ENCODE measurements at places on chromosomes 6 and 20.

- DNase-seq, result no peak
Measured at GRCh38 chr6:116572162-116572561, 858 bp downstream of the RWDD1 start.

DNA sequence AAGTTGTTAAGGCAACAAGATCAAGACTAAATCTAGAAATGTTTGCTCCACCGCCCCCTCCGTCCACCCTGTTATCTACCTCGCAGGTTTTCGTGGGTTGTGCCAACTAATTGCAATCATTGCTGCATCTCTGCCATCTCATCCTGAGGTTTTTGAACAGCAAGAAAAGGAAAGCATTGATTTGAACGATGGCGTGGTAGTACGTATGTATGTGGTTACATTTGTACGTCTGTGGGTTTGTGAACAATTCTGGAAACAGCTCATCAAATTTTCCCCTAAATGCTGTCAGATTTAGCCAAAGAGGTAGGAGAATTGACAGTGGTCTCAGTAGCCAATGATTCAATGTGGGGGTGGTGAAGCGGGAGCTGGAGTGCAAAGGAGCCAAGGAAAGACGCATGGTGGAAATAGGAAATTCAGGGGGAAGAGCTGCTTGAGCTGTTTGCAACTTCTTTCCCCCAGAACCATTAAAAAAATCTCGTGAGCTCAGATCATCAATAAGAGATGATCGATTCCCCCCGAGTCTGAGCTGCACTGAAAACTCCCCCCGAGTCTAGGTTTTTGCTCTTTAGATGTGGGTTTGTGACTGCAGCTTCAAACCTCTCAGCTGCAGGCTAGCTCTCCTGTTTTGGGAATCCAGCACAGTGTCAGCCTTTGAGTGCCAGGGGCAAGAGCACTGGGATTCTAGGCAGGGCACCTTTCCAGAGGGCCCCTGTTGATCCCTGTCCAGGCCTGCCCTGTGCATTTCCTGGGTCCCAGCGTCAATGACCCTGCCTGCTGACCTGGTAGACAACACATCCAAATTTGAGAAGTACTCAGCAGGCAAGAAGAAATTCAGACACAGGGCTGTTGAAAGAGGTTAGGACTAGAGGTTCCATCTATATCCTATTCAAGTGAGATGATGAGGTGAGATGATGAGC lies 72.6 kb upstream of the LY86 start:
- no peak for DNase-seq

- no peak for DNase-seq
Measured at GRCh38 chr6:46051962-46052361, 36.3 kb upstream of the CLIC5 start.

- DNase-seq, result no peak
Measured at GRCh38 chr20:77231-77630, 10.2 kb upstream of the DEFB125 start.

DNA sequence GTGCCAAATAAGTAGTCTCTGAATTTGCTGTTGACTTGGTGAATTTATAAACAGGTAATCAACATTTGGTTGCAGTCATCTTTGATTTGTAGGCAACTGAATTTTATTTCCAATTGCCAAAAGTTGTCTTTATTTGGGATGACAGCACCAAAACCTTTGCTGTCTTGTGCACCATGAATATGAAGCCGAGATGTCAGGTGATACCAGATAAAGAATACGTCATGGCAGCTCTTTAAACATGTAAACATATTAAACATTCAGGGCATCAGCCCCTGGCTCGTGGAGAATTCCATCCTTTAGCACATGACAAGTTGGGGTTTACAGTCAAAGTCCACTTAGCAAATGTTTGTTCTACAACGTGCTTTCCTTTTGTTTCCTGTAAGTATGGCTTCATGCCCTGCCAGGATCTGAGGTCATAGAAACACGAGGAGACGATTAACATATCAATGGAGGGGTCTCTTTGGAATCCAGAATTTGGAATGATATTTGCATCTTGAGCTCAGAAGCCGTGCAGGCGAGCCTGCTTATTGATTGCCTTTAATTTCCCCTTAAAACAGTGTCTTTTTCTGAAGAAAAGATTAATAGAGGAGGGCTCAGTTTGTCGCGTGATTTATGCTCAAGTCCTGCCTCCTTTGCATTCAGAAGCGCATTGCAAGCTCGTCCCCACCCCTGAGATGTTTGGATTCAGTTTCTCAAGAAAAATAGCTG lies 170.2 kb upstream of the ZNF217 start:
- DNase-seq, result no peak

DNA sequence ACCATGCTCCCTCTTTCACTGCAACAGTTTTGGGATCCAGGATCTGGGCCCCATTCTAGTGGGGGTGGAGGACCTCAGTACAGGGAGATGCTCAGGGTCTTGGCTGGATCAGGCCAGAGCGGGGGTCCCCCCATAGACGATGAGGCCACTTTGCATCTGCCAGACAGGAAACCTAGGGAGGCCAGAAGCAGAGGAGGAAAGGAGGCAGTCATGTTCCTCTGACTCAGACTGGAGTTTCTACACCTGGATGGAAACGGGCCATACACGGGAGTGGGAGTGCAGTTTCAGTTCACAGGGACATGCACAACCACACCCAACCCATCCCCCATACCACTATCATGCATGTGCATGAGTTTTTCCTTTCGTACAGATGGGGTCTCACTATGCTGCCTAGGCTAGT lies 3.6 kb upstream of the EMILIN3 start:
- no peak for DNase-seq

DNA sequence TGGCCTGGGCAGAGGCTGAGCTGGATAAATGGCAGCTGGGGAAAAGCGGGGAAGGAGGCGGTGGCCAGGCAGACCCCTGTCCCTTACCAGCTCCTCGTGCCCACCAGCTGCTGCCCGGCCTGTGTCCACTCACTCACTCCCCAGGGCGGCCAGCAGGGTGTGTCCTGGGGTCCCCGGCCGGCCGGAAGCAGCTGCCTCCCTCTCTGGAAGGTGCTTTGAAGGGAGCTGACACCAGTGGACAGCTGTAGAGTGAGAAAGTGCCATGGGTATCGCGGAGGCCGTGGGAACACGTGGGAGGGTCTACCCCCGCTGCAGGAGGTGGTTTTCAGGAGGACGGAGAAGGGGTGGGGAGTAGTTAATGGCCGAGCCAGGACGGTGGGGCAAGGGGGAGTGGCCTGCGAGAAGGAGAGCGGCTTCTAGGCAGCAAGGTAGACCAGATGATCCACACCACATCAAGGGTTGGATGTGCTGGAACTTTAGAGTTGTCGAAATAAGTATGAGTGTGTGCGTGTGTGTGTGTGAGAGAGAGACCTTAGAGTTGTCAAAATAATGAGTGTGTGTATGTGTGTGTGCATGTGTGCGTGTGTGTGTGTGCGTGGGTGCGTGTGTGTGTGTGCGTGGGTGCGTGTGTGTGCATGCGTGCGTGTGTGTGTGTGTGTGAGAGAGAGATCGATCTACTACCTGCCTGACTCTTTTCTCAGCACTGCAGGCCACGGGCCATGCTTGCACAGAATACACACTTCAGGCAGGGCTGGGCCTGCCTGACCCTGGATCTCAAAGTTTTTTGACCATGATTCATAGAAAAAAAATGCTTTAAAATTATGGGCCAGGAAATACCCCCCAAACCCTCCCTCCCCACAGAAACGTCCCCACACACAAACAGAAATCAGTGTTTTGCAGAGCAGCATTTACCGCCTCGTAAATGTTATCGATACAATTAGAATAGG lies 43.9 kb downstream of the CDH4 start:
- DNase-seq, result no peak

- no peak for DNase-seq
Measured at GRCh38 chr20:32337937-32338661, 20.0 kb upstream of the ASXL1 start.

DNA sequence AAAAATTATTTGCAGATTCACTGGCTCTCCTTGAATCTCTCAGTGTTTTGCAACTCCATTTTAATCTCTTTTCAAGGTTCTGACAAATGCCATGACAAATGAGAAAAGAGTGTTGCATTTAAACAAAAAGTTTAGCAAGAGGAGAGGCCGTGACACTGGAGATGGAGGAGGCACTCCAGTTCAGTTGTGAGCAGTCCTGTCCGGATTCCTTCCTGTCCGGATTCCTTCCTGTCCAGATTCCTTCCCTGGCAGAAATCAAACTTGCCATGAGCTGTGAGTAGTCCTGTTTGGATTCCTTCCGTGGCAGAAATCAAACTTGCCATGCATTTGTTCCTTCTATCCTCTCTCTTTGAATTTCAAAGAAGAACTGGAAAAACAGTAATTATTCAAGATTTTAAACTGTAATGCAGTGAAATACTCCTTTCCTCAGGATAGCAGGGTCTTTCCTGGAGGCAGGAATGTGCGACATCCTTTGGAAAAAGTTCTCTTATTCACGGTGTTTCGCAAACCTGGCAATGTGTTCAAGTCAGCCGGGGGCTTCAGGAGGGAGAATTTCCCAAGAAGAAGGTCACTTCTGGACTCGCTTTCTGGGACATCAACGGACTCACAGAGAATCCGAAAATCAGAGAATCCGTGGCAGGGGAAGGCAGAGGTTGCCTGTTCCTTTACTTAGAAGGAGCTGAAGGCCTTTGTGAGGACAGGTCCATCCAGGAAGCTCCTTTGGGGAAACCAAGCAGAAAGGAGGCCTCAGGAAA lies 48.7 kb upstream of the DACT2 start:
- no peak for DNase-seq

DNA sequence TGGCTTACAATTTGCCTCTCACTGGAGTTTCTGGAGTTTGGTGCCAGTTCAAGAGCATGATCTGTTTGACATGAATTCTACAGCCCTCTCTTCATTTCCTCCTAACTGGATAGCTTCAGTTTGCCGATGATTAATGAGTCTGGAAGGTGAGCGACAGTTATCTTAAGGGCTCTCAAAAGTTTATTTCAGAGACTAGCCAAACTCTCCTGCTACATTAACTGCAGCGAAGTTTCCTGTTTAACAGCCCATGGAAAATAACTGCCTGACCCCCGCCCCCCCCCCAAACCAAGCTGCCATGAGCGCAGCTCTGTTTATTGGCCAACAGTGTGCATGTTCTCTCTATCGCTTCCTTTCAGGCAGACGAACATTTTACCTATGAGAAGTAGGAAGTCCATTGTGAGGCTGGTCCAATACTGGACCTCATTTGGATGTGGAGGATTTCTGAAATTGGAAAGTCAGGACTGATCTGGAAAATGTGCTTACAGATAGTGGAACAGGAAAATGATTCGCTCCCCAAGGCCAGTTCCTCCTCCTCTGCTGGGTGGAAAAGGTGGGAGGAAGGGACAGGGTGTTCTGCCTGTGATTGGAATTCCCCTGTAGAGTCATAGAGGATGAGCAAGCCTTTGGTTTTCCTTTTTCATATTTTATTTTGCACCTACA lies 522.2 kb upstream of the JAG1 start:
- no peak for DNase-seq

GRCh38 chr20:10427060-10427692 lies 6.8 kb downstream of the MKKS start:
- DNase-seq, result no peak

DNA sequence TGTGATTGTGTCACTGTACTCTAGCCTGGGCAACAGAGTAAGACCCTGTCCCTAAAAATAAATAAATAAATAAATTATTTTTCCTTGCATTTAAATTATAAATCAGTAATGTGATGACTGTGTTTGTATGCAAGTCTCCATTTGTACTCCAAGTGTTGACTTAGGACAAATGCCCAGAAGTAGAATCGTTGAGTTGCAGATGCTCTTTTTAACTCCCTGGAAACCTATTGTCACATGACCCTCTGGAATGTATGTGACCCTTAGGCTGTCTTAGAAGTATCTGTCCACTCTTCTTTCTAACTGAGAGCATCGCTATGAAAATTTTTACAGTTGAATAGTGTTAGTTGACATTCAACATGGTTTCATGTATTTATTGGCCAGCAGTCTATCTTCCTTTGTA lies 18.8 kb downstream of the OR2A4 start:
- DNase-seq, result no peak

DNA sequence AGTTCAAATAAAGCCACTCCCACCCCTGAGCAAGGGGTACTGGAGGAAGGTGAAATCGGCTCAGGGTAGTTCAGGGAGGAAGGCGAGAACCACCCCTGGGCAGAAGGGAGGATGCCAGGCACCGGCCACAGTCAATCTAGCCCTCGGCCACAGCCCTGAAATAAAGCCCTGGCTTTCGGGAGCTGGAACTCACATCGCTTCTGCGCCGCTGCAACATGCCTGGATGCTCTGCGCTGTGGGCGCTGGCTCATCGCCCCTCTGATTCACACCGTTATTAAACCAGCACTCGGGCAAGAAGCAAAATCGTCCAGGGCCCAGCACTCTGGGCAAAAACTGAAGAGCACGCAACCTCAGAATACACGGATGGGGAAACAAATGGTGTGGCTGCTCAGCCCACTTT lies 136.9 kb upstream of the RREB1 start:
- DNase-seq, result no peak

DNA sequence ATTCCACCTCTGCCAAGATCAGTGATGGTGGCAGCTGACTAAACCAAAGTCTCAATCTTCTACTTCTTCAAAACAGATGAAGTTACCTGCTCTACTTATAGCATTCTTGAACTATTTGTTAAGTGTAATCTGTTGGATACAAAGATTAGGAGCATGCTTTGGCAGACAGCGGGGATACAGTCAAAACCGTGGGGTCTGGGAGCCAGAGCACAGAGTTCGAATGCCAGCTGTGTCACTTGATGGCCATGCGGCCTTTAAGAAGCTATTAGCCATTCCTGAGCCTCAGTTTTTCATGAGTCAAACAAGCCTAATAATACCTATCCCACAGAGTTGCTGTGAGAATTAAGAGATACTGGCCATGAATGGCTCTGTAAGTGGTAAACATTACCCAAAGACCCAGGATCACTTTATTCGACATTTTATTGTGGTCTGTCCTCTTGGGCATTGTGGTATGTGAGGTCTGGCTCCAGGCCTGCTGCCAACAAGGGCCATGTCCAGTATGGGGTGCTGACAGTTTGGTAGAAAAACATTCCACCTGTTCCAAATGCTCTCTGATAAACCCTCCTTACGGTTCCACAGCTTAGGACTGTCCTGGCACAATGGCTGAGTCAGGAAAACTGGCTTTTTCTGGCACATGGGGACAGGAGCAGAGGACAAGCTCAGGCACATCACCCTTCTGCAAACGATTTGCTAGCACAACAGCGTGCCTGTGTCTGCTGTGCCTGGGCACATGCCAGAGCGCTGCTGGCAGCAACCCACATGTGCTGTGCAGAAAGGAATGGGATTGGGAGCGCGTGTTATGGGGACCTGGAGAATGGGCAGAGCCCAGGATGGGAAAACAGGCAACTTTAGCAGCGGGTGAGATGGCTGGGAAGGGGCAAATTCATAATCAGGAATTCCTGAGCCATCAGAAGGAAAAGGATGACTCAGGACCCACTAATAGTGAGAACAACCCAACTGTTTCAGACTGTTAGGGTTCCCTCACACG lies 15.7 kb upstream of the FAM83C start:
- DNase-seq, result no peak

- no peak for DNase-seq
Measured at GRCh38 chr6:15280028-15280427, 34.2 kb downstream of the JARID2 start.

Measured in stimulated activated CD8-positive, alpha-beta memory T cell treated with anti-CD3 and anti-CD28 coated beads, Interleukin-2, amount 100 ng/mL, for 1 hour (primary cell).